Forelimb muscle (tissue), 1 donor: ENCODE measurements at places on chromosomes 5 and 9. TPM values are rescaled to one million over a fixed set of nuclear protein-coding genes. Genes with fewer than 3 reads are reported as not detected.

- DNase-seq: no peak
Observed at GRCh38 chr5:101534491-101535110, 631.5 kb upstream of the ST8SIA4 start.

DNA sequence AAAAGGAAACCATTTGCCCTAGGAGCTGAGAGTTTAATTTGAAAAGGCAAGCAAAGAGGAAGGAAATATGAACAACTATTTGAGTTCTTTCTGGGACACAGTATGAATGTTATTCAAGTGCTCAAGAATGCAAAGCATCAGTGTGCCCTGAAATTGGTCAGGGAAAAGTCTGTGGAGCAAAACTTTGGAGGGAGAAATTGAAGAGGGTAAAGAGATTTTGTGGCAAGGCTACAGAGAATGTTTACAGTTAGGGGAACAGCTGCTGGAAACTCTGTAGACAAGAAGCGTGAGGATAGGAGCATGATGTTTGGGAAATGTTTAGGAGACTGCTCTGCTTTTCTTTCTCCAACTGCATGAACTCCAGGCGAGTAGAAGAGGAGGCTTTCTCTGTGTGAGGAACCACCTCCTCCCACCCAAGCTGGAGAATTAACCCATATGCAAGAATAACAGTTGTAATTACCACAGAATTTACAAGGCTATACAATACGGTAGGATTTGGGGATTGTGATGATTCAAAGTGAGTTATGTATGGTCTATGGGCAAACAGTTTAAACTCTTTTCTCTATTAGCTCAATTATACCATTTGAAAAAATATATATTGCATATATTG lies 75.4 kb upstream of the IL7R start:
- no peak for DNase-seq

- DNase-seq: no peak
Observed at GRCh38 chr9:70043689-70044489, at the start of gene MAMDC2. TSS of gene MAMDC2 (plus strand) at chr9:70043848. CDS start at chr9:70044198, 350 bp downstream.

DNA sequence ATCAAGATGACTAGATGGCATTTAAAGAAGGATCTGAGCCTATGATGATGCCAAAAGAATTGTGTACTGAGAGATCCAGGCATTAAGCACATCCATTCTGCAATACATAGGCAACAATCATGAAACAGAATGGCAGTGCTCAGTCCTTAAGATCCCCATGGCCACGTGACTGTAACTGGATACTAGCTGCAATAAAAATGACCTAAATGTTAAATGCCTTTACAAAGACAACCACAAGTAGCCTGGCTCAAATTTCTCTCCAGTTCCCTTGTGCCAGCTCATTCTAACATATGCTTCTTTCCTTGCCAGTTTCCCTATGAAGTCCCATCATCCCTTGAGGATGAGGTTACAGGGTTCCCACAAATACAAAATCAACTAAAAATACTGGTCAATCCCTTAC lies 148.3 kb upstream of the GHR start:
- no peak for DNase-seq

DNA sequence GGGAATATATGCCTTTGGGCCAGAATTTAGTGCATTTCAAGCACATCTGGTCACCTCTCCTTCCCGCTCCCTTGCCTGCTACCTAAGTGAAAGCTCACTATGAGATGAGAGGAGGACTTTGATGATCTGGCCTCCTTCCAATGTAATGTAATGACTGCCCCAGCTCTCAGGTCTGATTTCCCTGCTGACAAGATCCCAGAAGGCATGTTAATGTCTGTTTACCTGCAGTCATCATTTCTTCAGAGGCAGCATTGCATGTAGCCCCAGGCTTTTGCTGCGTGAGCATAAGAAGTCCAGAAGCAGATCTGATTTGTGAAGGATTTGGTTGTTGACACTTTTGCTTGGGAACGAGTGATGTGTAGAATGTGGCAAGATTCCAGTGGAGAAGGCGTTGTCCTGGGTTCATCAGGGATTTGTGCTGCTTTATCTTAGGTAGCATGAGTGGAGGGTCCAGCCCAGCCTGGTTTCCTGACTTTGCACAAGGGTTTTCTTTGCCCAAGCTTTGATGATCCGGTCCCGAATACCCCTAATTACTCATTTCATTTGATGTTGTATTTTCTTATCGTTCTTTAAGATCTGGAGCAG lies 192.7 kb downstream of the GOLPH3 start:
- no peak for DNase-seq

GRCh38 chr5:82362636-82363035 lies 84.5 kb upstream of the RPS23 start:
- DNase-seq: no peak

The STC2 gene
- polyA plus RNA-seq: 5.7 TPM

The AK8 gene
- polyA plus RNA-seq: 0.37 TPM

The LCN12 gene
- 0.71 TPM for polyA plus RNA-seq

GRCh38 chr5:87432460-87432859 lies 19.7 kb upstream of the CCNH start:
- DNase-seq: no peak

DNA sequence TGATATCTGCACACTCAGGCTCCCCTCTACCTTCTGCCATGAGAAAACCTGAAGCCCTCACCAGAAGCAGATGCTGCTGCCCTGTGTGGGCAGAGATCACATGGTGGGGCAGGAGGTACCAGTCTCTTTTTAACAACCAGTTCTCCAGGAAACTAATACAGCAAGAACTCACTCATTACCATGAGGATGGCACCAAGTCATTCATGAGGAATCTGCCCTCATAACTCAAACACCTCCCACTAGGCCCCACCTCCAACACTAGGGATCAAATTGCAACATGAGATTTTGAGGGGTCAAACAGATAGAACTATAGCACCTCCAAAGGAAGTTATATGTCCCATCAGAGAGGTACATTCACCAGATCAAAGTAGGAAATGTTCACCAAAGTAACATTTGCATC lies 136.3 kb upstream of the SHB start:
- no peak for DNase-seq

GRCh38 chr5:135999406-136000139 lies 29.2 kb upstream of the TGFBI start:
- DNase-seq: no peak

The OLFML2A gene
- 140 TPM for polyA plus RNA-seq

The TLR4 gene
- 5.0 TPM for polyA plus RNA-seq

The IFNB1 gene
- not detected for polyA plus RNA-seq

- no peak for DNase-seq
Observed at GRCh38 chr9:68418259-68418845, 61.9 kb downstream of the PGM5 start.

The PCDHB13 gene
- polyA plus RNA-seq: 2.4 TPM

DNA sequence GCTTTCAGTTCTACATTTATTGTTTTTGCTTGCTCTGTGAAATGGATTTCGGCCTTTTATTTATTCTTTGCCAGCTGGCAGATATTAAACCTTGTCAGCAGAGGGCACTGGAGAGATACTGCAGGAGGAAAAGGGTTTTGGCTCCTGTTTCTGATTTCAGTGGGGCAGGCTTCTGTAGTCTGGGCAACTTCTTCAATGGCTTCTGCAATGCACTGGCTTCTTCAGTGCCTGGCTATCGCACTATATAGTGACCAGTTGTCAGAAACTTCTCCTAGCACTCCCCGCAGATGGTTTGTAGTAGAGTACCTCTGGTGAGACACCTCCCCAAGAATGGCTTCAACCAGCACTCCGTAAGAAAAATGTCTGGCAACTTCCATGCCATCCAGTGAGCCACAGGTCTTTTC lies 3.2 kb upstream of the NFX1 start:
- DNase-seq: no peak

DNA sequence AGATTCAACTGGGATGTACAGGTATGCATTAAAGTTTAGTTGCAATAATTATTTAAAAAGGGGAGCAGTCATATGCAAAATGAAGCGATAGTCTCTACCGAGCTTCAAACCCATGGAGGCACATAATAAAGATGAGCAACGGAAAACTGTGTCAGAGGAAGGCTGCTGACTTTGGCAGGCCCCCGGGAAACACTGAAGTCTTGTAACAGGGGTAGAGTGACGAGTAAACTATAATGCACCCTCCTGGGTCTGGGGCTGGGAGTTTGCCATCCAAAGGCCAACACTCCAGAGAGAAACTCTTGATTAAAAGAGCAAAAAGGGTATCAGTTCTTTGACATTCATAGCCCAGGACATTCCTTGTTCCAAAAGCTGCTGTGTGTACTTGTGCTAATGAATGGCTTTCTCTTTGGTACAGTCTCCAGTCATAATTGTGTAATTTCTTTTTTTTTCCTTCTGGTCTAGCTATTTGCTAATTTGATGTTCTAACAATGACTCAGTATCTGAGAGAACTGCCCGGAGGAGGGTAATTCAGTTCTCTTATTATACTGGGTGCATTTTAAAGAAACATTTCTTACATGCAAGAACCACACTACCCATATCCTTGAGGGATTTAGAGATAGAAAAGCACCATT lies 59.2 kb downstream of the TNC start:
- no peak for DNase-seq

- DNase-seq: no peak
Observed at GRCh38 chr5:24804221-24804681, 159.5 kb upstream of the CDH10 start.

GRCh38 chr5:34923694-34924461 lies 5.5 kb upstream of the DNAJC21 start:
- no peak for DNase-seq

- DNase-seq: no peak
Observed at GRCh38 chr9:111838439-111838838, 43.7 kb upstream of the SHOC1 start.
